ENCODE measurements at places on chromosomes 3 and 15.

DNA sequence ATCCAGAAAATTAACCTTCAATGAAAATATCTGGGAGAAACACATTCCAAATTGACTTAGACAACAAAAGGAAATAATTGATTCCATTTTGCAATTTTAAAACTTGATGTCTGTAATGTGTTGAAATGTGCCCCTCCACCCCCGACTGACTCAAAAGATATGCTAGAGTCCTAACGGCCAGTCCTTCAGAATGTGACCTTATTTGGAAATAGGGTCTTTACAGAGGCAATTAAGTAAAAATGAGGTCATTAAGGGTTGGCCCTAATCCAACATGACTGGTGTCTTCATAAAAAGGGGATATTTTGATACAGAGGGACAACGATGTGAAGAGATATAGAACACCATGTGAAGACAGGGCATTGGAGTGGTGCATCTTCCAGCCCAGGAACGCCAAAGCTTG is 153.9 kb downstream of the PDZRN3 start:
- no peak for DNase-seq

GRCh38 chr3:119700269-119700919 is 2.4 kb upstream of the CFAP91 start:
- DNase-seq = no peak

DNA sequence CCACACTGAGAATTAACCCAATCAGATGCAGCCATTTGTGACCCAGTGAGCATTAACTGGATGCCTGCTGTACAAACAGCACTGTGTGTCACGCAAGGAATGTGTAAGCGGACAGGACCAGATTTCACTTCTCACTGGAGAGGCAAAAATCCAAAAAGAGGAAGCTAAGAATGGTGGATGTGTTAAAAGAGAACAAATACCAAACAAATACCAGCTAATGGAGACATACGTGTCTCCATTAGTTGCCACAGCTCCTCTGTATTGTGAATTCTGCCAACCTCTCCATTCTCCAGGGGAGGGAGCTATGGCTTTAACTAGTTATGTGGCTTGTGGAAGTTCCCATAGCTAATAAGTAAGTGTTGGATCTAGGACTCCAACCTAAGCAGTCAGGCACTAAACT is 2.6 kb downstream of the LTF start:
- no peak for DNase-seq

GRCh38 chr15:44769521-44769920 is 33.2 kb downstream of the TRIM69 start:
- no peak for DNase-seq

DNA sequence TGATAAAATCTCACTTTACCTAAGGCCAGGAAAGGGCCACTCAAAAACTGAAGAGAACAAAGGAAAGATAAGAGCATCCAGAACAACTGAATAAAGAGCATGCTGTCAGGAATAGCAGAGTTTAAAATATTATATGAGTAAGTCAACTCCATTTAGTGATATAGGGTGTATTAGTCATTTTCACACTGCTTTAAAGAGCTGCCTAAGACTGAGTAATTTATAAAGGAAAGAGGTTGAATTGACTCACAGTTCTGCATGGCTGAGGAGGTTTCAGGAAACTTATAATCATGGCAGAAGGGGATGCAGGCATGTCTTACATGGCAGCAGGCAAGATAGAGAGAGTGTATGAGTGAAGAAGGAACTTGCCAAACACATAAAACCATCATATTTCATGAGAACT is 778.0 kb upstream of the NECTIN3 start:
- DNase-seq = no peak

GRCh38 chr3:150216866-150217600 is 191.1 kb upstream of the TSC22D2 start:
- DNase-seq = no peak

- DNase-seq = no peak
Measured at GRCh38 chr15:85031944-85032558, 50.4 kb downstream of the PDE8A start.

DNA sequence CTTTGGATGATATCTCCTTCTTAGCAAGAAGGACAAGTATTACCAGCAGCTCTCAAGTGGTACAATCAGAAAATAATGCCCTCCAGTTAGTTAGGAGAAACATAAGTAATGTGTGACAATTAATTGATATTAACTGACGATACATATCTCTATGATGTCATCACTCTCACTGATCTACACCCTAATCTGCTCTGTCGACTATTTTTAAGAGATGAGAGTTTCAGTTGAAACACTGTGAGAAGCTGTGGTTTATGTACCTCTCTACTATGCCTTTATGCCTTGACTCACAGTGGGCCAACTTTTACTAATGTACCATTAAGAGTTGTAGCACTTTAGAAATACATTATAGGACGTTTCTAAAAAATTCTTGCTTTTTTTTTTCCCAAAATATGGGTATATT is 8.6 kb downstream of the CEP152 start:
- no peak for DNase-seq

DNA sequence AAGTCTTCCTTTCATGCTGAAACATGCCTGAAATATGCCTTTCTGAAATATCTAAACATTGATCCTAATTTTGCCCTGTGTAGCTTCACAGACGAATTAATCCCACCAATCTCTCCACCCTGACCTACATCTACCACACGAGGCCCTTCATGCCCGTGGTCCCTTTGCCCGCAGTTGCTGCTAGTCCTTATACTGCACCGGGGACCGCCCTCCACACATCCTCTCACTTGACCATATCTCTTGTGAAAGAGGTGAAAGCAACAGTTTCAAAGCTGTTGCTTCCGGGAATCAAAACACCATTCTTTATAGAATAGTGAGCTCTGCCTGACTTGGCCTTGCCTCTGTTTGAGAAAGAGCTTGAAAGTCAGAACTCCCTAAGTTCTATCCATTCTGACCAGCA is 499.5 kb downstream of the NTRK3 start:
- DNase-seq = no peak

- DNase-seq = no peak
Measured at GRCh38 chr3:180294282-180295027, 257.7 kb upstream of the PEX5L start.

DNA sequence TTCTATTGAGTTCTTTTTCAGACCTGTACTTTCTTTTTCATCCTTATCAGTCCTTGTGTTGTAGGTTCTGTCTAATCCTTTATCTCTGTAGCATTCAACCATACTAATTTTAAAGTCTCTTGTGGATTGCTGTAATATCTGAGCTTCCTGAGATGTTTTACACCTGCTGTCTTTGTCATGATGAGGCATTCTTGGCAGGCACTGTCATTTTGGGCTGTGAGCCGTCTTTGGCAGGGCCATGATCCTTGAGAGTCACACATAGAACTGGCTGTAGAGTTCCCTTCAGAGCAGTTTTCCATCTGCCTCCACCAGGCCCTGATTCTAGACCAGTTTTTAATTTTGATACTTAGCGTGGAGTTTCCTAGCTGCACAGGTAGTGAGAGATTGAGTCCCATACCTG is 6.7 kb downstream of the EFCC1 start:
- DNase-seq = no peak

DNA sequence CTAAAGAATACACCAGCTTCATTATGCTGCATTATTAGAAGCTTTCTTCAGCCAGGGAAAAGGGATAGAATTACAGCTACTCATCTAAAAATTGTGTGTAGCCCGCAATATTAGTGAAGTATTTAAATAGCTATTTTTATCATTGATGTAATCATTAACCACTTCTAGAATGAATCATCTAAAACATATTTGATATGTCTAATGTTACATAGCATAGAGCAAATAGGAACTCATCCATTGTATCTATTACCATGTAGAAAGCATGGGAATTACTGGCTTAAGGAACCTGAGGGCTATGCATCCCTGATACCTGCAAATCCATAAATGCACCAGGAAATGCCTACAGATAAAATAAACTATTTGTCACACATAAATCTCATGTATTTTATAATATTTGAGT is 54.5 kb upstream of the VGLL3 start:
- DNase-seq = no peak

DNA sequence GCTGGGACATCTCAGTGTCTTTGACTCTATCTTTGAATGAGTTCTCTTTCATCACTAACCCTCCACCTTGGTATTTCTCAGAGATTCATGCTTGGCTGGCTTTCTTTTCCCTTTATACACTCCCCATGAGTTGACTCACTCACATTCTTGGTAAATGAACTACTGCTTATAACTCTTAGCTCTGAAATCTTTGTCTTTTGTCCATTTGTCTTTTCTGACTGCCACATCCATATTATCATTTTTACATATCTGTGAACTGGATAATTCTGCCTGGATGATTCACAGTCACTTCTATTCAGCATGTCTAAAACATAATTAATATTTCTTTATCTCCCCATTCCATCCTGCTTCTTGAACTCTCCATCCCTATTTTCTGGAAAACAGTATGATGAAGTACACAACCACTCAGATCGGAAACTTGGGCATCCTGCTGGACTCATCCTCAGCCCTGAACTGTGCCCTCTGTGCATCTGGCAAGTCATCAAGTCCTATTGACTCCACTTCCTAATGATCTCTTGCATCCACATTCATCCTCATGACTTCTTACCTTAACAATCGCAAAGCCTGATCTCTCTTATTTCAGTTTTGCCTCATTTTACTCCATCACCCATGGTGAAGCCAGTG is 66.9 kb downstream of the KCNAB1 start:
- no peak for DNase-seq

- DNase-seq = no peak
Measured at GRCh38 chr3:63478990-63479660, 173.3 kb upstream of the SNTN start.

DNA sequence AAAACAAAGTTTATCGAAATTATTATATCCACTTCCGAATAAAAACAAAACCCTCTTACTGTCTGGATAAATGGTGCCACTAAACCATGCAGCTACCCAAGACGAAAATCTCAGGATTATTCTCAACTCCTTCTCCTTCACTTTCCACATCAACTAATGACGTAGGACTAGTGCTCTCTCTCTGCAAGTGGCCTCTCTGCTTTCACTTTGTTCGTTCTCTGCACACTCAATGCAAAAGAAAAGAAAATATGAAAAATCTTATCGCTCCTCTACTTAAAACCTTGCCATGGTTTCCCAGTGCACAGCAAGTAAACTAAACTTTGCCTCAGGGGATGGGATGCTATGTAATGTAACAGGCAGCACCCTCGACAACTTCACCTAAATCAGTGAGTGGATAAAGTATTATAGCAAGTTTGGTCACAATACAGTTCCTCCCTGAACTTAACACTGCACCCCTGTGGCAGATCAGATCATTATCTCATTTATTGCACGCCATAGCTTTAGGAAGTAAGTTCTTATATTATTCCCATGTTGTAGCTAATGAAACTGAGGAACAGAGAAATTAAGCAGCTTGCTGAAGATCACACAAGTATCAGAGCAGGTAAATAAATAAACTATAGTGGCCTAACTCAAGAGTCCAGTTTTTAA is 262.7 kb upstream of the GADL1 start:
- no peak for DNase-seq
